ENCODE measurements at places on chromosomes 2 and 18.

DNA sequence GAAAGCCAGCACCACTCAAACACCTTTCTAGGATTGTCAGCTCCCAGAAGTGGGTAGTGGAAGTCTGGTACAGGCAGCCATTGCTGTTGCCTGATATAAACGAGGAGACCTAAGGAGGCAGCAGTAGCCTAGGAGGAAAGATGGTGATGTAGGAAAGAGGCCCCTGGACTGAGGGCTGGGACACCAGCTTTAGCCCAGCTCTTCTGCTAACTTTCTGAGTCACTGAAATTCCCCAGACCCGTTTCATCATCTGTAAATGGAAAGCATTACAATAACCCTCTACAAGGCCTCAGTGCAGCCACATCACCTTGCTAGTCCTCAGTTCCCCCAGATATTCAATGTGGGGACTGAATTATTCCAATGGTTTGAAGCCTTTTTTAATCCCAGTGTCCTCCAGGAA lies 336.5 kb downstream of the TNS1 start:
- no peak for DNase-seq

GRCh38 chr2:44902217-44903137 lies 39.0 kb upstream of the SIX3 start:
- no peak for DNase-seq

DNA sequence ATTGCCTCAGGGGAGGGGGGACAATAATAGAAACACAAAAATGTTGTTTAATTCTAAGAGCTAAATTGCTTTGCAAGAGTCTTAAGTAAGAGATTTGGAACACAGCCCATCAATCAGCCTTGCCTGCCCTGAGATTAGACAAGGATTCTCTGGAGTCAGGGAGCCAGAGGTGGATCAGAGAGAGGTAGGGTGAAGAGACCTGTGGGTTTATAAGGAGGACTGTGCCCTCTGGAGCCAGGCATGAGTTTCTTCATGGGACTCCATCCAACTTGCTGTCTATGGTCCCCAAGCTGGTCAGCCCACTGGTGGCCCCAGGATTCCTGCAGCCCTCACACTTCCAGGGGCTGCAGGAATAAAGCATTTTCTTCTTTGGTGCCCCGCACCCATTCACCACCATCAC lies 139.3 kb downstream of the ALK start:
- DNase-seq, result no peak

- no peak for DNase-seq
Observed at GRCh38 chr18:7206217-7206616, 24.7 kb upstream of the LRRC30 start.

DNA sequence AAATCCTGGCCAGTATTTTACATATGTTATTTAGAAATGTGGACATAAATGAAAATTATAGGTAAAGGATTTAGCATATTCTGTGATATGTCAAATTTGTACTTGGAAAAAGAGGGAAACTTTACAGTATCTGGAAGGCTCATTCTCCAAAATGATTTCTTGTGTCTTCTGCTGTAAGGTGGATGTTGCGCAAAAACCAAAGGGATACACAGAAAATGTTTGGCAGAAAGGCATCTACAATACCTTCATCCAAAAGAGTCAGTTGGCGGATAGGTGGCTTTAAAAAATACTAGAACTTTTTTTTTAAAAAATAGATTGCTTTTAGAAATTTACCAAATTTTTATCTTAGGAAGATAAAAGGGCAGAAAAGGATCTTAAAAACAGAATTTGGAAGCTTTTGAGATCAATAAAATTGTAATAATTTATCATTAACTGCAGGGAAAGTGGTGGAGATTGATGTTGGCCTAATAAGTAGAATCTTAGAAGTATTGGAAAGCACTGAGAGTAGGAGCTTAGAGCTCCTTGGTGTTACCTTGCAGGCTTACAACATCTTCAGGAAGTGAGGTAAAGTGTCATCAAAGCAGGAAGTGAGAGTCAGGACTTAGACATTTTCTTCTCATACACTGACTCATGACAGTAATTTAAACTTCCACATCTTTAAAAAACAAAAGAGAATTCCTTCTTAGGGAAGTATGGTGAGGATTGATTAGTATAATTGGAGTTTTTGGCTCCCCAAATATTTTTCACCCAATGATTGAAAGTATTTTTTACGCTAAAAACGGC lies 2.1 kb downstream of the NABP1 start:
- DNase-seq, result no peak

DNA sequence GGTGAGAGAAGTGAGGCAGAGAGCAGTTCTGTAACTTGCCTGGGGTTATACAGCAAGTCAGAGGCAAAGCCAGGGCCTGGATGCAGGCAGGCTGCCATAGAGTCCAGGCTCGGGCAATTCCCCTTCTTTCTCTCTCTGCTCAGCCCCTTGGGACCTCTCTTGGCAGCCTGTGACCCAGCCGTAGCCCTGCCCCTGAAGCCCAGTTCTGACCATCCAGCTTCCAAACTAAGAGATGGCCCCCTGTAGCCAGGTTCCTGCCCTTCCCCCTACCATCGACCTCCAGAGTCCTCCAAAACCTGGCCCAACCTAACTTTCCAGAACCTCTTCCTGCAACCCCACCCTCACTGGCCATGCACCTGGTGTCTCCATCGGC lies 201.2 kb downstream of the CTIF start:
- no peak for DNase-seq

DNA sequence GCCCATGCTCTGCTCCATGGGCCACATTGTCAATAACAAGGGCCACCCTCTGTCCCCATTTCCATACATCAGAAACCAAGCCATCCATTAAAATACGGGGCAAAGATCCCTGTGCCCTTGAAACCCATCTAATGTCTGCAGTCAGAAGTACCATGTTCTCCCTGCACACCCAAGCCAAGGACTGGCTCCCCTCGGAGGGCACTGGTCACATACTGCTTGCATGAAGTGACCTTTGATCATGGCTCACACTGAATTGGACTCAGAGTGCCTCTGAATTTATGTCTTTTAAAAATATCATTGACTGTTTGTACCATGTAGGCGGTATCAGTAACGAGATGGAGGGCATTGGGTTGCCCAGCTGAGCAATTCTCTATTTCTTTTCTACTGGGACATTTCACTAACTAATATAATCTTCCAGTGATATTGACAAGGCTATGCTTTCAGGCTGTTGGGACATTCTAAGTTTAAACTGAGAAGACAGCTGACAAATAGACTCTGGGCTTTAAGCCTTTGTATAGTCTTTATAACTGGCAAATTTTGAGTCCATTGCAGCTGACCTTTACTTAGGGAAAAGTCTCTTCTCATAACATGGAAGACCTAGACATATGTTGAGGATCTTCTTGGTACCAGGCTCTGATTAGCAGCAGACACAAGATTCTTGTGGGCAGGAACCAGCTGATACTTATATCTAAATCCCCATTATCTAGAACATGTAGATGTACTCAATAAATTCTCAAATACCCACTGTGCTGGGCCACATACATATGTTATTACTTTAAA lies 214.3 kb downstream of the MYCN start:
- DNase-seq, result no peak

DNA sequence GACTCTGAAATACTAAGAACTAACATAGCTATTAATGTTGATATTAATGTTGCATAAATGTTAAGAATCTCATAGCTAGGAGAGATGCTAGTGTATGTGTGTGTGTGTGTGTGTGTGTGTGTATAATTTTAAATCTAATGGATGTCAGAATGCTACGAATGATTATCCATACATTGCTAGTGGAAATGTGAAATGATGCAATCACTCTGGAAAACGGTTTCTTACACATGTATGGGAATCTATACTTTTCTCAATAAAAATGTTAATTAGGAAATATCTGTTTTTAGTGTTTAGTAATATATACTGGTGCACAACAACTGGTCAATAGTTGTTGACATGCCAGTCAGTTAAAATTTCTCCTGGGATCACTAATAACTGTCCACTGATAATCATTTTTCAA lies 908.8 kb upstream of the POU3F3 start:
- no peak for DNase-seq

GRCh38 chr2:125696560-125696959 lies 959.4 kb upstream of the GYPC start:
- DNase-seq, result no peak

DNA sequence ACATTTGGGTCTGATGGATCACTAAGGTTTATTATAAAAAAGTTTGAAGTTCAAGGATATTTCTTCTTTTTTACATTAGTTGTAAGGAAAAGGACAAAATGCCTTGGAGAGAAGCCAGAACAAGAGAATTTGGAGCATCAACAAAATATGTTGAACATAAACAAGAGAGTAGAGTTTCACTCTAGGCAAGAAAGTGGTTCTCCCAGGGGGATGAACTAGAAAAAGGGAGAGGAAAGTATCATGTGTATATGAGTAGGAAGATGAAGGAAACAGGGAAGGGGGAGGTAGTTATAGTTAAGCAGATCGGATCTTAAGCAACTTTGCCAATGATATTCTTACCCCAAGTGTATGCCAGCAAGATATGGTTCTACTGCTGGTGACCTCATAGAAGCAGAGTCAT lies 63.8 kb upstream of the GALNT3 start:
- no peak for DNase-seq

DNA sequence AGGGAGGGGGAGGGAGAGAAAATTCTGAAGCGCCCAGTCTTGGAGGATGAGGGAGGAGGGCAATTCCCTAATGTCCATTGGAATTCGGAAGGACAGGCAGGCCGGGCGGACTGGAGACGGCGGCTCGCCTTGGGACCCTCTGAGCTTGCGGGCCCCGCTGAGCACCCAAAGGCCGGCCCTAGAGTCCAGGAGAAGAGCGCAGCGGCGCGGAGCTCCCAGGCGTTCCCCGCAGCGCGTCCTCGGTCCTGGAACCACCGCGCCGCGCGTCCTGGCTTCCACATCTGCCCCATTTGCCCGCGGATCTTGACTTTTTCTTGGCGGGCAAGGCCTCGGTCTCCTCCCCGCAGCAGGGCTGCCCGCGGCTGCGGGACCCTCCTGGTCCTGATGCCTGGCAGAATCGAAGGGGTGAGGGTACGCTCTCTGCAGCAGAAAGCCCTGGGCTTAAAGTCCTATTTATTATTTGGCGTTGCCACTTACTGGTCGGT lies 675 bp upstream of the MLPH start:
- no peak for DNase-seq

- peak; percentile 28 for DNase-seq
Observed at GRCh38 chr2:207142461-207142860, 23.3 kb downstream of the KLF7 start.

GRCh38 chr2:120948662-120949011 lies 213.0 kb downstream of the GLI2 start:
- no peak for DNase-seq

DNA sequence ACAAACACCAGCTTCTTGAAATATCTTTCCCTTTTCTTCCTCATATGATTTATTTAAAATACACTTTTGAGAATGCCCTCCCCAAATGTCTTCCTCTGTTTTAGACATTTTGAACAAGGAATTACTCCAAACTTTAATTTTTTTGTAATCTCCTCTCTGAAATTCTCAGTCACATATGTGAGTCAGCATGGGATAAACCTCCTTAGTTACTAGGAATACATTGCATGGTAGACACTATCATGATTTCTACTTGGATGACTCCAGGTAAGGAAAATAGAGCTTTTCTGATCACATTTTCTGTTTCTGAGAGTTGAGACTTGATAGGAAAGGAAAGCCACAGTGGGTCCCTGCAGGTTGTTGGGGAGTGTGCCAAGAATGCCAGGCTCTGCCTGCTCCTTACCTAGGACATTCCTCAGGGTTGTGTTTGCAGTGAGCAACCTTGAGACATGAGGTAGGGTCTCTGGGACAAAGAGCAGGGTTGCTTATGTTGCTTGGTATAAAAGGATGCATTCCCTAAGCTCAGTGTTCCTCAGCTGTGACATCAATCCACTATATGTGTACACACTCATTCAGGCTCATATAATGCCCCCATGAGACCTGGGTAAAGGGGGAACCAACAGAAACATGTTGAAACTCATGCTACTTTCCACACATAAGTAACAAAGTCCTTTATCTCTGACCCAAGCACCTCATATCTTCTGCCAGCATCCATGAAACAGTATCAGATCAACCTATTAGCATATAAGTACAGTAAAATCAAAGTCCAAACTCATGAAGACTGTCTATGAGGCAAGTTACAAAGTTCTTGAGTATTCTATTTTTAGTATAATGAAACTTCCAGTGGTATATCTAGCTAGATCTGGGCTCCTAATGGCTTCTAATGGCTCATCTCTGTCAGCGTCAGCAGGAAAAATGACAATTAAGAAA lies 112.8 kb upstream of the SCN1A start:
- no peak for DNase-seq

GRCh38 chr18:24486684-24487083 lies 26.2 kb downstream of the HRH4 start:
- no peak for DNase-seq

GRCh38 chr18:26415631-26416030 lies 132.7 kb downstream of the KCTD1 start:
- DNase-seq, result no peak

- no peak for DNase-seq
Observed at GRCh38 chr18:74113711-74114110, 33.9 kb downstream of the FBXO15 start.

DNA sequence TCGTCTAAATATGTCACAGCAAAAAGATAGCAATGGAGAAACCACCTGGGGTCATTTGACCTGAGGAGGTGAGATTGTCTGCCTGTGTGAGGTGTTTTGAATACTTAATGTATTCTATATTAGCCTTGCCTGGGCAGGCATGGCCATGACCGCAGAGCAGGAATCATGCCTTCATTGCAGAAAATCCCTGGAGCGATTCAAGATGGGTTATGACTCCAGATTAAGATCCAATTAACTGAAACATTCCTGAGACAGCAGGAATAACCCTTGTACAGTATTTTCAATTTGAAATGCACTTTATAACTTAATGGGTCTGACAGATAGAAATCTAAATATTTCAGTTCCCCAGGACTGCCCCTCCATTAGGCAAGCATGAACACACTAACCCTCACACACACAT lies 227.3 kb upstream of the RAB6C start:
- DNase-seq, result no peak

GRCh38 chr2:35931626-35932025 lies 424.0 kb upstream of the CRIM1 start:
- no peak for DNase-seq

GRCh38 chr2:169095621-169096105 lies 26.3 kb downstream of the DHRS9 start:
- DNase-seq, result no peak

- no peak for DNase-seq
Observed at GRCh38 chr2:65605058-65605742, 172.8 kb upstream of the SPRED2 start.

- no peak for DNase-seq
Observed at GRCh38 chr2:191250400-191250799, 5.2 kb downstream of the MYO1B start.

DNA sequence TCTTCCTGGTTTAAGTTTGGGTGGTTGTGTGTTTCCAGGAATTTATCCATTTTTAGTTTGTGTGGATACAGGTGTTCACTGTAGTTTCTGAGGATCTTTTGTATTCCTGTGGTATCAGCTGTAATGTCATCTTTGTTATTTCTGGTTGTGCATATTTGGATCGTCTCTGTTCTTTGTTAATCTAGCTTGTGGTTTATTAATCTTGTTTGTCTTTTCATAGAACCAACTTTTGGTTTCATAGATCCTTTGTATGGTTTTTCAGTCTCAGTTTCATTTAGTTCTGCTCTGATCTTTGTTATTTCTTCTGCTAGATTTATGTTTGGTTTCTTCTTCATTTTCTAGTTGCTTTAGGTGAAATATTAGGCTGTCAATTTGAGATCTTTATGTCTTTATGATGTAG lies 202.4 kb upstream of the ZSWIM2 start:
- no peak for DNase-seq

GRCh38 chr18:77088963-77089722 lies 43.4 kb downstream of the MBP start:
- DNase-seq, result no peak

- no peak for DNase-seq
Observed at GRCh38 chr2:229257985-229258384, 13.1 kb downstream of the PID1 start.

- DNase-seq, result no peak
Observed at GRCh38 chr2:44943031-44943692, 1.7 kb downstream of the SIX3 start.
